ENCODE measurements at places on chromosomes 1 and 21.
A peak's percentile ranks its signal among the peaks of the same experiment; 100 is the strongest.

- DNase-seq: no peak
Observed at GRCh38 chr1:226644541-226645176, 94.4 kb downstream of the ITPKB start.

- DNase-seq: peak; percentile 18
Observed at GRCh38 chr1:175136246-175136645, 56.3 kb downstream of the KIAA0040 start.

- no peak for DNase-seq
Observed at GRCh38 chr1:234733427-234733826, 123.4 kb upstream of the IRF2BP2 start.

DNA sequence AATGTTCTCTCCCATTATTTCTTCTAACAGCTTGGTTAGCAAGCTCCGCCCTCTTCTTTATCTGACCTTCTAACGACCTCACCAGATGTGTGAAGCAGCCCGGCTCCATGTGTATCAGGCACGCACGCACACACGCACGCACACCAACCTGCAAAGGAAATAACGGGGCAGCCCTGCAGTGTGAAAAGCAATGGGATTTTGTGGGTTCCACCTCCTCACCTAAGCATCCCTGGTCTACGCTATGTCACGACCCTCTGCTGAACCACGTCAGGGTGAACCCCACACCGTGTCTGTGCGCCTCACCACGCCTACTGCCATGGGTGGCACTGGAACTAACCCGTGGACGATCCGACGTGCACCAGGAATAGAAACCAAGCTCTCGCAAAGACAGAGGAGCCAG is 10.4 kb downstream of the SSU72 start:
- DNase-seq: no peak

DNA sequence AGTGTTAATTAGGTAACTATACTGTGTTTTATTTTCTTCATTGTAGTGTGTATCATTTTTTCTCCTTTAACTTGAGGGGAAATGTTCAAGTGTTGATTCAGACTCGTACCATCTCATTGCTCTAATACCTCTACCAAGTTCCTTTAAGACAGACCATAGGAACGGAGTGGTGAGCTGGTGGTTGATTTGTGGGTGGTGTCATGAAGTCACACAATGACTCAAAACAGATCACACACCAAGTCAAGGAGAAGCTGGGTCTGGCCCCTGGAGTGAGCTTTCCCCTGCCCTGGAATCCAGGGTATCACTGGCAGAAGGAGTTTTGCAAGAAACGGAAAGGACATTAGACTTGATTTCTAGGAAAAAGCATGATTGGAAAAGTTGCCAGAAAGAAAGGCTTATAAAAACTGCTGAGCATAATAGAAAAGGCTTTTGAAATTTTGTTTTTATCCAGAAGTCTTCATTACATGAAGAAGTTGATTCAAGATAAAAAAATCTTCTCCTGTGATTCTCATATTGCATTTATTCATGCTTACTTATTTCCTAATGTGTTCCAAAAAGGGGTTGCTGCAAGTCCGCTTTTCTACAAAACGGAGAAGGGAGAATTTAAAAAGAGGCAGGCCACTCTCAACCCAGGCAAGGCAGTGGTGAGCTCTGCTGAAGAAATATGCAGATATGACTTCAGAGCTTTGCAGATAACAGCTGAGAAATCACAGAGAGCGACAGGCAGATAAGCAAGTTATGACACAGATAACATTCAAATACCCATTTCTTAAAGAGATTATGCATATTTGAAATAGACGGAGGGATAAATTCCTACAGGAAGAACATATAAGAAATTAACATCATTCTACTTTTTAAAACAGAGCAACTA is 79.7 kb downstream of the TBX19 start:
- DNase-seq: peak; percentile 25

DNA sequence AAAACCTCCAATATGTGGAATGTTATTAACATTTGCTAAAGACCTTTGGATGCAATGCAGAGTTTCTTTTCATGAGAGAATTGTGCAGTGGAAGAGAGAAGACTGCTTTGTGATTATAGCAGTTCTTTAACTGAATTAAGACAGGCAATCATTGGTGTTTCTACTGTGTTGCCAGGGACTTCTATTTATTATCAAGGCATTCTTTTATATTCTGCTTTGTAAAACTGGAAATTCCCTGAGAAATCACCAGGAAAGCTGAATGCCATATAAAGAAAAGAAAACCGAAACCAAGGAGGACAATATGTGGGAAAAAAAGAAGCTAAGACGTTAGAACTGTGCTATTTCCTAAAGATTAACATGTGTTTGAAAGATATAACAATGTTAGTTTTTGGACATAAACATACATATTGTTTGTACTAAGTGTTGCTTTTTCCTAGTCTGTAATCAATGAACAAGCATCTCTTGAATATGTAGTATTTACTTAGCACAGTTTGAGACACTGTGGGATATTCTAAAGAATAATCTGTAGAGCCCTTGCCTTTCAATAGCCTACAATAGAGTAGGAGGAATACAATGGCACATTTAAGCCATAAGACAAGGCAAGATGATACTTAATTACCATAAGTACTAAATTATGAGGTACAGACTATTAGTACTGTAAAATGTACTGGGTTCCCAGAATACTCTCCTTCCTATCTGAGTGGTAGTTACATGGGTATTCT is 47.1 kb downstream of the EXTL2 start:
- peak; percentile 30 for DNase-seq

GRCh38 chr1:19418503-19418971 is 66.8 kb downstream of the CAPZB start:
- peak; percentile 62 for DNase-seq

DNA sequence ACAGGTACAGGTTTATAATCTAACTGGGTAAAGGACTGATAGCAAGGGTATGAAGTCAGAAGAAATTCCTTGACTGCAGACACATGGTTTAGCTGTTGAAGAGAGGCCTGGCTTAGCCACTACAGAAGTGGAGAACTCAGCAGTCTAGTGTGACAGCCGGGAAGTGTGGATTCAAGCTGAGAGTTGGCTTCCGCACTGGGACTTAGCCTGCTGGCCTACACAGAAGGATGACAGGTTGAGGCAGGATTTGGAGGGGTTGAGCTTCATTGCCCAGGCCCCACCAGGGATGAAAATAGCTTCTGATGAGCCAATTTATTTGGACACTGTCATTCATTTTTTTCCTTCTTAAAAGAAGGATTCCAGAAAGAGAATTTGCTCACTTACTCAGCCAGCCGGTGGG is 284.4 kb downstream of the PCP4 start:
- no peak for DNase-seq

DNA sequence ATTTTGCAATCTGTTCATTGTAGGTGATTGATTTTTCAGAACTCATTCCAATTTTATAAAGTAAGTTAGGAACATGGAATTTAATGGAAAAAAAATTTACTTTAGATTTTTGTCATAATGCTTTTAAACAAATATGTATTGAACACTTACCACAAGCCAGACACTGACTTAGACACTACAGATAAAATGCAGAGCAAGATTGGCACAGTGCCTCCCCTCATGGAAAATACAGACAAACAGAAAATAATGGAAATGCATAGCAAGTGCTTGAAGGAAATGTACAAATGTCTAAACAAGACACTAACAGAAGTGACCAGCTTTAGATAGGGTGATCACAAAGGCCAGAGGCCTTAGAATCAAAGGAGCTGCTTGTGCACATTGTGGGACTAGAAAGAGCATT is 260.5 kb upstream of the ADGRL2 start:
- no peak for DNase-seq

DNA sequence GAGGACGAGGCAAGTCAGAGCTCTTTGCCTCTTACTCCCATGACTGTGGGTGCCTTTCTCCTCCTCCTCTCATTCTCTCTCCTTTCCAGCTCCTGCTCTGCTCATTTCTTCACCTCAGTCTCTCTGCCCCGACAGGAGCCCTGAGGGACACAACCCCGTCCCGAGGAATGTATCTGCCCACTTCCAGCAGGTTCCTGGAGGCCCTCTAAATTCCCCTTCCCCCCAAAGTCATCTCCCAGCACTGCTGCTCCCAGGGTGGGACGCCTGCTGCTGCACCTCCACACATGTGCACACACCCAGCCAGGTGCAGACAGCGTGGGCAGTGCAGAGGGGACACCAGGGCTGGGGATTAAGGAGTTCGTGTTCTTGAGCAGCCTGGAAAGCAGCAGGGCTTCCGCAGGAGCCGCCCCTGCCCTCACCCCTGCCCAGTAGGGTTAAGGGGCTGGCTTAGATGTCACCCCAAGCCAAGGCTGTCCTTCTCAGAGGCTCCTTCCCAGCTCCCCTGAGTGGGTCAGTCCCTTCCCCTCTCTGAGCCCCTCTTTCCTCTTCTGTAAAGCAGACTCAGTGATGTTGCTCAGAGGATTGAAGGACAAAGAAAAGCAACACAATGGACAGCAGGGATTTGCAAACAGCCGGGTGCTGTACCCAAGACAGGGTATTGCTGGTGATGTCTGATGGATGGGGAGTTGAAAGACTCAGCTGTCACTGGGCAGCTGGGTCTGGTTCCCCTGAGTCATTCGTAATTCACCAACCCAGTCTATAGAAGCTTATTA is 346.0 kb downstream of the MATN1 start:
- DNase-seq: no peak
